Hepatocyte (in vitro differentiated cells): ENCODE measurements at places on chromosomes 2 and 18. TPM values are rescaled to one million over a fixed set of nuclear protein-coding genes. Genes with fewer than 3 reads are reported as not detected.

The HOXD3 gene
- polyA plus RNA-seq = 0.41 TPM in 1 of 2 replicates, not detected in the other

The ANKRD30B gene
- polyA plus RNA-seq = not detected in 2 replicates

The LRP1B gene
- 0.11 and 0.65 TPM in 2 replicates for polyA plus RNA-seq

GRCh38 chr18:1805521-1805920, 765.8 kb downstream of the METTL4 start:
- H3K27ac ChIP-seq = no peak overlapping the region
- H3K4me1 ChIP-seq = no peaks in the 10 kb centered on the region
- H3K27me3 ChIP-seq = no peaks in the 10 kb centered on the region
- DNase-seq = no peak
- no peak overlapping the region for H3K4me3 ChIP-seq

DNA sequence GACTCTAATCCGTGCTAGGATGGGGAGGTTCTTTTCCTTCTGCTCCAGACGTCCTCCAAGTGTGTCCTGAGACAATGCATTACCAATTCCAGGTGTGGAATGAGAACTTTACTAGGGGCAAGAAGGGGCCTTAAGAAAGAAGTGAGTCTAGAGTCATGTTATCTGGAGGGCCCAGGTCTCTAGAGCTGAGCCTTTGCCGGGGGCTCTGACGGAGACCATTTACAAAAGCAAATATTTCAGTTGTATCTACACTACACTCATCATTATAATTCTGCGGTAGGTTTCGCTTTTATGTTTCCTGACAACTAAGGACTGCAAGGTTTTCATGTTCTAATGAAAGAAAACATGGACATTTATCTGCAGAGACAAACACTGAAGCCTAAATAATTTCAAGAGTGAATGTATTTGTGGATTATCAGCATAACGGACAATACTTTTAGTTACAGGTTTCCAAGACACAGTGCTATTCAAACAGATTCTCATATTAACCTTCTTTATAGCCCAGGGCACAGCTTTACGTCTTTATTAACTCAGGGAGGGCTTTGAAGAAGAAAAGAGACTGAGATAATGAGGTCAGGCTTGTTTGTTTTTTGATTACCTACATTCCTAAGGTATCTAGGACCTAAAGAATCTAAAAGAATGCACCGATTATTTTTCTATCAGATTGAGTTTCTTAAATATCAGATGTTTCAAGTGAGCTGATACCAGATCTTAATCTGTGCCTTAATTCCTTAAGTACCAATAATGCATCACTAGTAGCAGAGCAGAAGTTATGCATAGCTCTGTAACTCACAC, 15.0 kb upstream of the LAMA1 start:
- H3K27ac ChIP-seq = peak overlapping the region; percentile 22
- no peak overlapping the region for H3K4me3 ChIP-seq
- no peak for DNase-seq
- H3K4me1 ChIP-seq = no peaks in the 10 kb centered on the region

DNA sequence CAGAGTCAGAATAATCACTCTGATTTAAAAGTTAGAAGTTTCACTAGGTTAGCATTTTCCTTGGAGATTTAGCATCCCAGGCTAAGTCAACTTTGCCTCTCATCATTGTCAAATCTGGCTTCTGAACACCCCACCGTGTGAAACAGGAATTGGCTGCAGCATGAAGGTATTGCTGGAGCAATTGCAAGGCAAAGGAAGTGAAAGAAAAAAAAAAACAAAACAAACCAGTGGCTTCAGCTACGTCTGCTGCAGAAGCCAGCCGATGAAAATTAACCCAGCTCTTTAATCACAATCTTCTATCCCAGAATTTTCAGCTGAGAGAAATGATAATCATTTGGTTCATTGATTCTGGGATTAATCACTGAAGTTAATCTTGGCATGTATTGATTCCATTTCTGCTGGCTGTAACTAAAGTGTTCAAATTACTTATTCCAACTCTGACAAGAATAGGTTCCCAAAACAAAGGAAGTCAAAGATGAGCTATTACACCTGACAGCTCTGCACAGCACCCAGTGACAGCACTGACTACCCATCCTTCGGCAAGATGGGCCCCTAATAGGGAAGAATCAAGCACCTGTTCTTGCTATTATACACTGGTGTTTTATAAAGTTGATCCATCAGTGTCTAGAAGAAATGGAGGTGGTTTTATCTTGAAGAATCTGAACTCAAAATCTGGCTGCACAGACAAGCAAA, 42.7 kb upstream of the REG3G start:
- no peaks in the 10 kb centered on the region for H3K27me3 ChIP-seq
- no peak overlapping the region for H3K4me3 ChIP-seq
- no peaks in the 10 kb centered on the region for H3K36me3 ChIP-seq

- H3K36me3 ChIP-seq = no peaks in the 10 kb centered on the region
- no peak overlapping the region for H3K4me3 ChIP-seq
- H3K4me1 ChIP-seq = no peaks in the 10 kb centered on the region
- H3K27me3 ChIP-seq = no peaks in the 10 kb centered on the region
- no peak overlapping the region for H3K27ac ChIP-seq
Measured at GRCh38 chr2:64914735-64915509, 74.3 kb upstream of the SLC1A4 start.

- H3K27ac ChIP-seq = no peak overlapping the region
- H3K4me1 ChIP-seq = peaks cover 10% of the 10 kb centered on the region
- DNase-seq = no peak
- H3K36me3 ChIP-seq = no peaks in the 10 kb centered on the region
Measured at GRCh38 chr2:148244593-148245292, 223.9 kb downstream of the MBD5 start.

DNA sequence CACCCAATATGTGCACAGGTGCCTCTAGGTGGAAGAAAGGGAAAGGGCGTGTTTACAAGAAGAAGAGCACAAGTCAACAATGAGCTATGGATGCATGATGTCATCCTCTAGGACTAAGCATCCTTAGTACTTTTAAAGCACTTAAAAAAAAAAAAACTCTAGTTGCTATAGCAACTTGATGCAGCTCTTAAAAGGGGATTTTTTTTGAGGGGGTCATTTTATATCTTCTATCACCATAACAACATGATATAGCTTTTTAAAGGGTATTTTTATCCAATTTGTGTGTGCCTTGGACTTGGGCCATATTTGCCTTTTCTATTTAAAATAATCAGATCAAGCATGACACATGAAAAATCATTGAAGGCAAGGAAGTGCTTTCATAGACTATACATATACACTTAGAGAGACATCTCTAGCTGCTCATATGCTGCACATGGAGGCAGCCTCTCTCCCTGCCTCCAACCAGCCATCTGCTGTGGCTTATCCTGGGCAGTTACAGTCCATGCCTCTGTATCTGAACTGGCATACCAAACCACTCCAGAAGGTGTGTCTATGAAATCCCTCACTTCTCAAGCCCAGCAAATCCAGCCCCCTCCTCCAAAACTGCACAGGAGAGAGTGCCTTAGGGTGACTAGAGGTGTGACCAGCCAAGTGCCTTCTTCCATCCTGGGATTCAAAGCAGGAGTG, 165.4 kb downstream of the MSH2 start:
- H3K36me3 ChIP-seq = no peaks in the 10 kb centered on the region
- H3K27me3 ChIP-seq = peaks cover 63% of the 10 kb centered on the region
- H3K27ac ChIP-seq = no peak overlapping the region
- no peak overlapping the region for H3K4me3 ChIP-seq
- DNase-seq = no peak

- no peaks in the 10 kb centered on the region for H3K36me3 ChIP-seq
- peaks cover 10% of the 10 kb centered on the region for H3K4me1 ChIP-seq
- no peak for DNase-seq
- H3K27me3 ChIP-seq = peaks cover 100% of the 10 kb centered on the region
- no peak overlapping the region for H3K4me3 ChIP-seq
Measured at GRCh38 chr2:70892750-70893149, 43.0 kb upstream of the ATP6V1B1 start.

- no peaks in the 10 kb centered on the region for H3K4me1 ChIP-seq
- peak; percentile 24 for DNase-seq
- H3K4me3 ChIP-seq = no peak overlapping the region
- H3K36me3 ChIP-seq = no peaks in the 10 kb centered on the region
- H3K27ac ChIP-seq = no peak overlapping the region
Measured at GRCh38 chr2:109239720-109240119, 110.7 kb downstream of the SH3RF3 start.

DNA sequence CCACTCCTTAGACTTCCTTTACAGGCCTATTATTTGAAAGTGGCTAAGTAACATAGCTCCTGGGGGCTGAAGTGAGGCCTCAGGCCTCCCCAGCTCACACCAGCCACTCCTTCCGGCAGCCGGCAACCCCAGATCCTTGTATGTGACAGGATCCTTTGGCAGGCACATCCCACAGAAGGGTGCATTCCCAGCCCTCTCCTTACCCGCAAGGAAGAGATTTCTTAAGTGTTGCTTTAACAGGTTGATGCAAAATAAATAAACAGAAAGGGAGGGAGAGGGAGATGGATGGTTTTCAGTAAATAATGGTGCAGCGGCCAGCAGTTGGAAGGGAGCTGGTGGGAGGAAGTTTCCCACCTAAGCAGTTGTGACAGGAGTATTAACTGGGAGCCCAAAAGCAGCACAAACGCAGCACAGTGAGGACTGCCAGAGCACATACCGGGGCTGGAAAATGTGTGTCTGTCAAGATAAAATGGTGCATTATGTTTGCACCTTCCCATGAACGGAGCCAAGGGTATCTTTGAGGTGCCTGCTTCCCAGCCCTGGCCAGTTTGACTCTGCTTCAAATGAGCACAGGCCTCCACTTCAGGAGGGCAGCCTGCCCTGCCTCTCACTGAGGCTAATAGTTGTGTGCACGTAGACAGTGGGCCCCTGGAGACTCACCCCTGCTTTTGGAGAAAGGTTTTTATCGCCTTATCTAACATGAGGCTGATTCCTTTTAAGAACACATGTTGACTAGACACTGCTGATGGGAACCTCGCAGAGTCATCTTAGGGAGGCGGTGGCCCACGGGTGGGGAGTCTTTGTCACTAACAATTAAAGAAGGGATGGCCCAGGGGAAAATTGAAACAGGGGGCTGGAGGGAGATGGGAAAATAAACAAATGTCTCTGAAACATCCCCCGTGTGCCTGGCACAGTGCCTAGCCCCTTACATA, 32.8 kb downstream of the NRP2 start:
- H3K27ac ChIP-seq = peak overlapping the region; percentile 49
- no peaks in the 10 kb centered on the region for H3K27me3 ChIP-seq
- H3K4me1 ChIP-seq = peaks cover 41% of the 10 kb centered on the region
